Lung (tissue), 17 donors: ENCODE measurements at places on chromosomes 2 and 18.
A peak's percentile ranks its signal among the peaks of the same experiment; 100 is the strongest.

DNA sequence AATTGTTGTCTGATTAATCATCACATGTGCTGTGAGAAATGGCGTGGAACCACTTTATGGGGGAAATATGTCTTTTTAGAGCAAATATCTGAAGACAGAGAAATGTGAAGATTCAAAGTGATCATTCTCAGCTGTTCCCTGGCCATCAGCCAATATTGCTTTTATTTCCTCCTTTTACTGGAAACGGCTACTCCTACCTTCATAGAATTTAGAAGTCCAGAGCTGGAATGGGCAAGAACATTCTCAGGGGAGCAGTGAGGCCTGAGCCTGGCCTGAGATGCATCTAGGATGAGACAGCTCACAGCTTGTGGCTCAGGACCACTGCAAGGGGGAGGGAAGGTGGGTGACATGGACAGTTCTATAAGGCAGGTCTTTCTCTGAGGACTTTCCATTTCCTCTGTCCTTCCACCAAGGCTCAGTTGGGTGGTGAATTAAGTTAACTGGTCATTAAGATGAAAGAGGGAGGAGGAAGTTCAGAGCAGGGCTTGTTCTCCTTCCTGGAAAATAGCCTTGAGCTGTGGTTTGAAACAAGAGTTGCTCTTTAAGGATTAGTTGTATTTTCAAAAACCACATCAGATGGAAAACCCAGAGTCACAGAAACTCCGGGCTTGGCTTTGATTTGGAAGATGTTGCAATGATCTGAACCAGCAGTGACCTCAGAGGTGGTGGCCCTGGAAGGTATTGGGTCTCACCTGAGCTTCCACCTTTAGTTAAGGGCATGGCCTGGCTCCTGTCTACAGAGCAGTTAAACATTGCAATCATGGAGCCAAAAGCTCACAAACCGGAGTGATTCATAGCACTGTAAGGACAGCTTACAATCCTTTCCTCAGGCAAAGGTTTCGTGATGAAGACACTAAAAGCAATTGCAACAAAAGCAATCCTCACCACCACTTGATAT, 144.3 kb downstream of the VAPA start:
- H3K4me1 ChIP-seq, result peaks cover 13% of the 10 kb centered on the region
- no peaks in the 10 kb centered on the region for H3K36me3 ChIP-seq
- no peaks in the 10 kb centered on the region for H3K27me3 ChIP-seq
- no peak overlapping the region for H3K4me3 ChIP-seq
- no peak for DNase-seq

DNA sequence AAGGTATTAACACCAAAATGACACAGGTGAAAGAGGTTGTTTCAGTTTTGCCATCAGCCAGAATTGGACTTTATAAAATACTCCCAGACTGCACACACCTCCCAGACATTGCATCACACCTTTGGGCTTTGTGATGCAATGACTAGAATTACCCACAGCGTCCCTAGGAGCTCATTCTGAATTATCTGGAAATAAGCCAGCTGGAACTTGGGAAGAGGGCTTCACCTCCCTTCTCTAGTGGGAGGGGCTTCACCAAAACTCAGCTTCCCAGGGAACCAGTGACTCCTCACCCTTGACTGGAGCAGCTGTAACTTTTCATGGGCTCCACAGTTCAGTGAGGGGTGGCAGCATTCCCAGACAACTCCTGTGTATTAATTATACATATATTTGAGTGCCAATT, 83.1 kb upstream of the BZW1 start:
- H3K4me1 ChIP-seq, result no peaks in the 10 kb centered on the region
- H3K27me3 ChIP-seq, result no peaks in the 10 kb centered on the region
- no peak overlapping the region for H3K4me3 ChIP-seq
- H3K27ac ChIP-seq, result no peak overlapping the region

- peak overlapping the region; percentile 65 for H3K27ac ChIP-seq
- H3K36me3 ChIP-seq, result no peaks in the 10 kb centered on the region
- H3K4me1 ChIP-seq, result peaks cover 8% of the 10 kb centered on the region
- DNase-seq, result no peak
- peaks cover 2% of the 10 kb centered on the region for H3K27me3 ChIP-seq
- no peak overlapping the region for H3K4me3 ChIP-seq
These were observed 15.0 kb downstream of the CDH2 start for GRCh38 chr18:28161608-28162599.

GRCh38 chr2:5696945-5697521, 4.8 kb downstream of the SOX11 start:
- no peaks in the 10 kb centered on the region for H3K36me3 ChIP-seq
- no peak overlapping the region for H3K4me3 ChIP-seq
- H3K4me1 ChIP-seq, result no peaks in the 10 kb centered on the region
- no peaks in the 10 kb centered on the region for H3K27me3 ChIP-seq
- peak; percentile 79 for DNase-seq
- peak overlapping the region; percentile 77 for H3K27ac ChIP-seq

GRCh38 chr2:134218414-134218813, 35.5 kb upstream of the MGAT5 start:
- DNase-seq, result no peak
- no peak overlapping the region for H3K4me3 ChIP-seq
- peaks cover 47% of the 10 kb centered on the region for H3K4me1 ChIP-seq
- H3K27me3 ChIP-seq, result no peaks in the 10 kb centered on the region
- H3K27ac ChIP-seq, result peak overlapping the region; percentile 3
